Activated CD8-positive, alpha-beta memory T cell treated with anti-CD3 and anti-CD28 coated beads for 24 hours (primary cell): ENCODE measurements at places on chromosomes 1 and 21.
A peak's percentile ranks its signal among the peaks of the same experiment; 100 is the strongest.

GRCh38 chr1:87204441-87204840 is 124.2 kb upstream of the LMO4 start:
- no peak for DNase-seq

DNA sequence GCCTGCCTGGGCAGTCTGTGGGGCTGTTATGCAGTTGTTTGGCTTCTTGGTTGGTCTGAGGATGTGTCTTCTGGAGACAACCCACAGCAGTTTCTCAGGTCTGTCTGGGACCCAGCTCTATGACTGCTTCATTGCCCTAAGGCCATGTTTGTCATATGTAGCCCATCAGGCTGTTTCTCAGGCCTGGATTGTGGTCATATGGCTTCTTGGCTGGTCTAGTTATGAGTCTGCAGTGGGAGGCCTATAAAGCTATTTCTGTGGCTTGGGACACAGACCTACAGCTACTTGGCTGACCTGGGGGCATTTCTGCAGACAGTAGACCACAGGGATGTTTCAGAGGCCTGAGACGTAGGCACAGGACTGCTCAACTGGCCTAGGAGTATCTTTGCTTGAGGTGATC is 41.5 kb downstream of the CHIA start:
- no peak for DNase-seq

GRCh38 chr1:180156201-180156600 is 1.5 kb downstream of the QSOX1 start:
- peak; percentile 37 for DNase-seq

DNA sequence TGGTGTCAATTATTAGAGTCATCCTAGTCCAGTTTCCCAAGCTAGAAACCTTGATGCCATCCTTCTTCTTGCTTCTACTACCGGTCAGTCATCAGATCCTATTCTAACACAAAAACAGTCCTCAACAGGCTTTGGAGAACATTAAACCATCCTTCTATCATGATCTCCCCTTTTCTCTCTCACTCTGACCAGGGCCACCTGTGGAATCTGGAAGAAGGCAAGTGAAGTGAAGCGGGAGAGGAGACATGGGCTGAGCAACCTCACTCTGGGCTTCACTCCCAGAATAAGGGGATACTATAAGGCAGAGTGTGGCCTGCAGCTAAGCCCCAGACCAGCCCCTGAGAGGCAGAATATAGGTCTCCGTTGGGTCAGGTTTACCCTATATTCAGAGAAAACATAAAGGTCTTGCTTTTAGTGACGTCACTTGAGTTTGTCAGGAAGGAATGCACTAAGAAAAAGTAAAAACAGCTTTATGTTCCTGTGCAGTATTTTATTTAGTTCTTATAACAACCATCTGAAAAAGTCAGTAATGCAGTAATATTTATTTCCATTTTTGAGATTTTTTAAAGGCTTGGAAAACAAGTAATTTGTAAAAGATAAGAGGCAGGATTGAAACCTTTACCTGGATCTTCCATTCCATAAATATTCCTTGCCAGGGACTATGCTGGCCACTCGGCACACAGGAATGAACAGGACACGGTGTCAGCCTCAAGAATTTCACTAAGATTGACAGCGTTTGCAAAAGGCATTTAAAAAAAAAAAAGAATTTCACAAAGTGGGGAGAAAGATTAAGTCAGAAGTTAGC is 61.3 kb downstream of the NFASC start:
- no peak for DNase-seq
